ENCODE measurements at places on chromosomes 2 and 18.

- no peak for DNase-seq
These were observed 82.6 kb downstream of the FANCL start for GRCh38 chr2:58158481-58158880.

DNA sequence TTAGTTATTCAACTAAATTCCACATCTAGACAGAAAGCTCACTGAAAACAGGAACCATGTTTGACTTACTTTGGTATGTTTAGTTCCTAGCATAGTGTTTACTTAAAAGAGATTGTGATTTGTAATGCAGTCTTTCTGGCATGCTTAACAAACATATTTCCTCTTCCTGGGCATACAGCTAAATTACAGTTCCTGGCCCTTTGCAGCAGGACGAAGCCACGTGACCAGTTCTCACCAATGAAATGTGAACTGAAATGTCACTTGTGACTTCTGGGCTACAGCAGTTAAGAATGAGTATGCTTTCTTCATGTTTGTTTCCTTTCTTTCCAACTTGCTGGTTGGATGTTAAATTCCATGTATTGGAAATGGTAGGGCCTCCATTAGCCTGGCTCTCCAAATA is 330.5 kb downstream of the FIGN start:
- no peak for DNase-seq

GRCh38 chr18:448116-448790 is 52.2 kb downstream of the COLEC12 start:
- DNase-seq: no peak

GRCh38 chr2:181356526-181357130 is 100.6 kb upstream of the ITGA4 start:
- DNase-seq: no peak

- DNase-seq: no peak
These were observed 679.6 kb downstream of the MBD2 start for GRCh38 chr18:53544917-53545316.

GRCh38 chr2:236308855-236309668 is 44.9 kb upstream of the ASB18 start:
- no peak for DNase-seq

DNA sequence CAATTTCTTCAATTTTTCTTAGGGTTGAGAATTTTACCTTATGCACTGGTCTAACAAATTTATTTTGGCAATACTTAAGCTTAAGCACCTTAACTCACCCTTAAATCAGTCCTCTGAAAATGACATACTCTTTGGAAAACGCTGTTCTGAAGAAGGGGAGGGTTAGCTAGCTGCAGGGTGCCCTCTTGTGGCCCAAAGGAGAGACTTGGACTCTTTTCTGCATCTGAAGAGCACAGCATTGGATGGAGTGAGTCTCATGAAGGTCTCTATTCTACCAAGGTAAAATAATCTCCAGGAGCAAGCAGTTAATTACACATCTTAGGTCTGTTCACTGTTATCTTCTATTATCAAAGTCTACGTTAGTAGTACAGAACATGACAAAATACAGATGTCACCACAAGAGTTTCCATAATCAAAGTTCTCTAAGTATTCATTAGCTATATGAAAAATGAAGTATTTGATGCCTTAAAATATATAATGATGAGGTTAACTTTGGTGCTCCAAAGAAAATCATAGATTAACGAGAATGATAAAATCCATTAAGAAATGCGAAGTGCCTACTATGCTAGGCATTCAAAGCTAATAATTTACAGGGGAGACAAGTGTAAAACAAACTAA is 24.4 kb downstream of the PUM2 start:
- no peak for DNase-seq

DNA sequence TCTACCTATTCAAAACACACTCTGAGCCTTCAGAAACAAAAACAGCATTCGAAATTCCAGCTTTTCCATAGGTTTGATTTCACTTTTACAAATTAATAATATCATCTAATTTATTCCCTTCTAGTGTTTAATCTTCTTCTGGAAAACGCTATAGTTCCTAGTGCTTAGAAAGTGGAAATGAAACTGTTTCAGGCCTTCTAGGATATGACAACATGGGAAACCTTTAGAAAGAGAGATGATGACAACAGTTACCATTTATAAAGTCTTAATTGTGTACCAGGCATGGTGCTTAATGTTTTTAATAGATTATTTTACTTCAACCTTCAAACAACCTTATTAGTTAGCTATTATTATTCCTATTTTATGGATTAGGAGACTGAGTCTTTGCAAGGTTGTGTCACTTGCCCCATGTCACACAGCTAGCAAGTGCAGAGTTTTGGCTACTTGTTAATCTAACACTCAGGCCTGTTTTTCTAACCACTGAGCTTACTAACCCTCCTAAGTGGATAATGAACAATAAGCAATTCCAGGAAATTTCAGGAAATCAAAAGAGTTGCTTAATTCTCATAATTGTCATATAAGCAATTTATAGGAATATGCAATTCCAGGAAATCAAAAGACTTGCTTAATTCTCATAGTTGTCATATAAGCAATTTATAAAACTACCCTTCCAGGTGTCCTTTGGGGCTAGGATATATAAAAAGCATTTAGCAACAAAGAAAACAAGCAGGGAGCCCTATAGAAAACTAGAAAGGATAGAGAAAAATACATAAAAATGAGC is 206.0 kb downstream of the ZNF521 start:
- DNase-seq: no peak

DNA sequence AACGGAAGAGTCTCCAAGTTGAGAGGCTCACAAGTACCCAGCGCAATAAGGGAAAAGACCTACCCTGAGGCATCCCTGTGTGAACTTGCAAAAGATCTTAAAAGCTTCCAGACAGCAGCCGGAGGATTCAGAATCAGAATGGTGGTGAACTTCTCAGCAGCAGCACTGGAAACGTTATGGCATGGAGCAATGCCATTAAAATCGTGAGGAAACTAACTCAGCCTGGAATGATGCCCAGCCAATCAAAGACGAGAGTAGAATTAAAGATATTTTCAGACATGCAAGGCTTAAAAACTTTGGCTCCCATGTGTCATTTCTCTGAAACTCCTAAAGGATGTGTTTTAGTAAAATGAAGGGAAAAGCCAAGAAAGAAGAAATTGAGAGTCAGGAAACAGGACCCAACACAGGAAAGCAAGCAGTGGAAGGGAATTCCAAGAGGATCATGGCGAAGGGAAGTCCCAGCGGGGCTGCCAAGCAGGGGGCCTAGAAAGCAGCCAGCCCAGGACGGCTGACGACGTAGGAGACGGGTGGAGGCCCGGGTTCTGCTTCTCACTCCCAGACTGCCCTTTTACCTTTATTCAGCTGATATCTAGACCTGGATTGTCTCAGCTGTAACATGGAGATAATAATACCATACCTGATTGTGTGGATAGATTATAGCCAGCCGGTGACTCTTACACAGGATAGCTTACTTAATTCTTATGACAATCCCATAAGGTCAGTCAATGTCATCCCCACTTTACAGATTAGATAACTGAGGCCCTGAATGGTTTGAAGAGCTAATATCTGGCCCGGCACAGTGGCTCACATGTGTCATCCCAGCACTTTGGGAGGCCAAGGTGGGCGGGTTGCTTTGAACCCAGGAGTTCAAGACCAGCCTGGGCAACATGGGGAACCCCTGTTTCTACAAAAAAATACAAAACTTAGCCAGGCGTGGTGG is 92.8 kb downstream of the ASAP2 start:
- DNase-seq: no peak

DNA sequence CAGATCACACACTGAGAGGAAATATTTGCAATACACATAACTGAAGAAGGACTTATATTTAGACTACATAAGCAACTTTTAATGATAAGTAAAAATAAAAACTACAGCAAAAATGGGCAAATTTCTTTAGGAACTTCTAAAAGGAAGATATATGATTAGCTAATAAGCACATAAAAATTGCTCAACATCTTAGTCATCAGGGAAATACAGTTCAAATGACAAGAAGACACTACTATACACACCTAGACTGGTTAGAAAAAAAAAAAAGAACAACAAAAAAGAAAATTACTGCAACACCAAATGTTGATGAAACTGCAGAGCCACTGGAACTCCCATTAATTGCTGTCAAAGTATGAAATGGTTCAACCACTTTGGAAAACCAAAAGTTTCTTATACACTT is 1247.5 kb upstream of the ACVR2A start:
- DNase-seq: no peak

DNA sequence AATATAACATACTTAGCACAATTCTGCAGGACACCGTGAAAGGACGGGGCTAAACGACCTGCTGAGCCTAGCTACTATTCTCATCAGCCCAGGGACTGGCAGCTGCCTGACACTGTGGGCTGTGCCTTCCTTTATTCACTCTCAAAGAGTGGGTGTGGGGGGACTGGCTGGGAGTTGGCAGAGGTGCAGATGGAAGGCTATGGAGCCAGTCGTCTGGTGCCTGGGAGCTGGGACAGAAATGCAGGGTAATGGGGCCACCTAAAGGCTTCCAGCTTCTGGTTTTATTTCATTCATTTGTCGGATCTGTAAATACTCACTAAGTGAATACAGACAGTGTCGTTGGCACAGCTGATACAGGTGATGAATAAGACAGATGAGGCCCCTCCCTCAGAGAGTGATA is 56.0 kb upstream of the NFU1 start:
- no peak for DNase-seq

DNA sequence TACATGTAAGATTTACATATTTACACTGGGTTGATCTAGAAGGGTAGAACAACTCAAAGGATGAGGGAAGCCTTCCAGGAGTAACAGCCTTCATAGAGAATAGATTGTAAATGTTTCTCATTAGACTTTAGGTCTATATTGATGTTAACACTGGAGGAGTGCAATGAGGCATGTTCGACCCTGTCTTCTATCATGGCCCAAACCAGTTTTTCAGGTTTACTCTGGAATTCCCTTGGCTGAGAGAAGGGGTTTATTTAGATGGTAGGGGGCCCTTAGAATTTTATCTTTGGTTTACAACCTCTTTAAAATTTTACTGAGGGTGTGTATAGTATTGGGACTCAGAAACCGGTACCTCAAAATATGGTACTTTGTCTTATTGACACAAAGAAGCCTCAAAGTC is 634.9 kb upstream of the PIK3C3 start:
- DNase-seq: no peak

DNA sequence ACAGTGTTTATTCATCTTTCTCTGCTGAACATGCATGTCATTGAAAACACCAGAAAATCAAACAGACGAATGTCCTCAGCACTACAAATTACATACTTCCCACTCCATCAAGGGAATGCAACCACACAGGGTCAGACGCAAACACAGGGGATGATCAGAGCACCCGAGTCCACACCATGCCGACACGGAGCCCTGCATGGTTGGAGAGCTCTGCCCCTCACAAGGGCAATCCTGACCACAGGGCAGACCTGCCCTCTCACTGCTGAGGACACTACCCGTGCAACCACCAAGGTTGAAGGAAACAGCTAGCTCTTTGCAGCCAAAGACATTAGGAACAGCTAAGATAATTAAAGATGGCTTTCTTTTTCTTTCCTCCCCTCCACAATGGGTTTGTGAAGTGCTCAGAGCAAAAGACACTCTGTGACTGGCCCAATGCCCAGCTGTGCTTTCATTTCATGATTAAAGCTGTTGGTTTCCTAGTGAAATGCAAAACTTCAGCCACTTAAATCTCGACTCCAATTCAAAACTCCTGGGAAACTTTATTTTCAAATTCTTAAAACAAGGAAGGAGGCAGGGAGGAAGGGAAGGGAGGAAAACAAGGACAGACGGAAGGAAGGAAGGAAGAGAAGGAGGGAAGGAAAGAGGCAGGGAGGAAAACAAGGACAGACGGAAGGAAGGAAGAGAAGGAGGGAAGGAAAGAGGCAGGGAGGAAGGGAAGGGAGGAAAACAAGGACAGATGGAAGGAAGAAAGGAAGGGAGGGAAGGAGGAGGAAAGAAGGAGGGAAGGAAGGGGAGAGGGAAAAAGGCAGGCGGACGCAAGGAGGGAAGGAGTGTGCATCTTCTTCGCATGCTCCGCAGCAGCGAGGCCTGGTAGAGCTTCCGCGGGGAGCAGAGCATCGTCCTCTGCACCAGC is 65.8 kb downstream of the NDUFA10 start:
- DNase-seq: no peak

DNA sequence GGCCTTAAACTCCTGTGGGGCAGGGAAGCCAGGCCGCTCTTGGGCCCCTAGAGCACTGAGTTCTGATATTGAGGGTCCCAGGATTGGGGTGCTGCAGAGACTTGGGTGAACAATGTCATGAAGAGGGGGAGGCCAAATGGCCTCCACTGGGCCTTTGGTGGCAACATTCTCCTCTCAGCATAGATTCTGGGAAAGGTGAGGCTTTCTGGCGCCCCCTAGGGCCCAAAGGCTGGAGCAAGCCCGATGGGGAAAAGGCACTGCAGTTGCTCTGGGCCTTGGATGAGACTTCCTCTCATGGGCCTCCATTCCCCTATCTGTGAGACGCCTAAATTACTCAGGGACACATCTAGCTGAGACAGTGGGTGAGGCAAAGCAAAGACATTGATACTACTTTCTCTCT is 84.8 kb downstream of the ACAA2 start:
- DNase-seq: no peak

- DNase-seq: no peak
These were observed 70.4 kb downstream of the FECH start for GRCh38 chr18:57516056-57516455.

DNA sequence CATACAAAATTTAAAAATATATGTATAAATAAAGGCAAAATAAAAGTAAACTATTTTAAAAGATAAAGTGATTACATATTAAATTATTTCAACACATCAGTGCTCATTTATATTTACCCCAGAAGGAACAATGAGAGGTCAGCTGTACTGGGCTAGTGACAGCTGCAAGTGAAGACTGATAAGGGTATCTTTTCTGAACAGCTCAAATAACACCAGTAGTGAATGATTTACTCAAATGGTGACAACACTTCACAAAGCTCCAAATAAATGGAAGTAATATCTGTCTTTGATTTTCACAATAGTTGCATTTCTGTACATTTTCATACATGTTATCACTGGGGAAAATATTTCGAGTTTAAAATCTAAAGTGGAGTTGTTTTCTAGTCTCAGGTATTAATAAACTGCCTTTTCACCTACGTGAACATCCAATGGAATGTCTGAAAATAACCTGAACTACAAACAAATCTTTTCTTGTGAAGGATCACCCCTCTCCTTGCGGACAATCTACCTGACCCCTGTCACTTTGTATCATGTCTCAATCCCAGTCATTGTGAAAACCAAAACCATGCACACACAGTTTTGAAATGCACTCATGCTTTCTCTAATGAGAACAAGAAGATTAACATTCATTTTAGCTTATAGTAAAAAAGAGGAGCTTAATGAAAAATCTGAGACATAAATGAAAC is 1928.8 kb upstream of the CELF4 start:
- DNase-seq: no peak

DNA sequence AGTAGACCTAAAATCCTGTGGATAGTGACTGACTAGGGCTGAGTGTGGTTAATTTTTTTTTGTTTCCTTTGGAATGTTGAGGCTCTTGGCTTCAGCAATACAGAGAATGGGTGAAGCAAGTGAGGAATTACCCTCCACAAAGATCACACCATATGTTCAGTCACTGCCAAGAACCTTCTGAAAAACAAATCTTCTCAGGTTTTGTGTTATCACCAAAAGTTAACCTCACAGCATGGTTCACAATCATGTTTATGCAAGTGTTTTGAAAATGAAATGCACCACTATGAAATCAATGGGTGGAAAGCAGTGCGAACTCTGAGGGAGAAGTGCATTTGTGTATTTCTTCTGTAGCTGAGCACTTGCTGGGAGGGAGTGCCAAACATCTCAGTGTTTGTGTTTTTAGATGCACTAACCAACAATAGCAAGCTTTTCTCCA is 44.4 kb downstream of the SPATS2L start:
- no peak for DNase-seq

GRCh38 chr2:42930025-42930581 is 137.7 kb upstream of the HAAO start:
- DNase-seq: no peak
